ENCODE measurements at places on chromosomes 11 and 22.

DNA sequence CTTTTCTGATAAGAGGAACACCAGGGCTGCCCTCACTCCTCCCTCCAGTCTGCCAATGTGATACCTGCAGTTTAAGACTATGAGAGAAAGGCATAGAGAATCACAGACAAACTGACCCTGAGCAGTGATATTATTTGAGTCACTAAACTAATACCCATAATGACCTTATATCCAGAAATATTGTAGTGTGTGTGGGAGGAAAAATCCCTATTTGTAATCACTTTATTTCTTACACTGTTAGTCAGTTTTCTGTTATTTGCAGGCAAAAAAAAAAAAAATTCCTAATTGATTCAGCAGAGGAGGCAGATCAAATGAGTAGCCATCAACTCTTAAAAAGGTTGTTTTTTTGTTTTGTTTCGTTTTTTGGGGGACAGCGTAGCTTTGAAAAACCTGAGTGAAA is 82.5 kb downstream of the MAML2 start:
- DNase-seq = no peak

- no peak for DNase-seq
Measured at GRCh38 chr11:125376117-125376516, 119.9 kb downstream of the FEZ1 start.

GRCh38 chr11:105468154-105468553 is 141.7 kb upstream of the GRIA4 start:
- DNase-seq = no peak

- no peak for DNase-seq
Measured at GRCh38 chr11:8693010-8693551, 10.5 kb downstream of the RPL27A start.

- DNase-seq = no peak
Measured at GRCh38 chr22:43479301-43479950, 67.6 kb downstream of the MPPED1 start.

GRCh38 chr11:34238533-34238932 is 119.3 kb downstream of the ABTB2 start:
- DNase-seq = no peak

DNA sequence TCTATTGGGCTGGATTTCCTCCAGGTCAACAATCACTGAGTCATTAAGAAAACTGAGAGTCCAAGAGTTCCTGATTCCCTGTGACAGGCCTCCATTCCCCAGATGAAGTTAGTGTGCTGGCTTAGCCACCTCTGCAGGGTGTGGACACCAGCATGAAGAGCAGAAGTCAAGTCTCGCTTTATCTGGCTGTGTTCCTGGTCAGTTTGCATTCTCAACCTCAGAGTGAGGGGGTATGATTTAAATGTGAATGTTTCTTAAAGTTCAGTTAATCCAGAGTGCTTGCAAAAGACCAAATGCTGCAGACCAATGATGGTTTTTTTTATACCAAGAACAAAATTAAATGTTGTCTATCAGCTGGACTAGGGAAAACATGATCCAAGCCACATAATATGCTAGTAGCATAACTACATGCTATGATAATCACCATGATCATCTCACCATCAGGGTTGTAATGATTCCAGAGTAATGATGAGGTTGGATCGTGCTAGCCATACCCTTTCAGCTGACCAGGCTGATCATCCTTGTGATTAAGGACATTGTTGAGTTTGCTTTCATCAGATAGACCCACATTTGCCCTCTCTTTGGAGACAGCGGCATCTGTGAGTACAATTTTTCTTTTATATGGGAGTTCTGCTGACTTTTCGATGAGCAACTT is 145.8 kb upstream of the ARHGAP20 start:
- no peak for DNase-seq

GRCh38 chr11:120039039-120039438 is 98.9 kb downstream of the TRIM29 start:
- DNase-seq = no peak

GRCh38 chr11:75248924-75249256 is 8.3 kb downstream of the TPBGL start:
- DNase-seq = no peak

DNA sequence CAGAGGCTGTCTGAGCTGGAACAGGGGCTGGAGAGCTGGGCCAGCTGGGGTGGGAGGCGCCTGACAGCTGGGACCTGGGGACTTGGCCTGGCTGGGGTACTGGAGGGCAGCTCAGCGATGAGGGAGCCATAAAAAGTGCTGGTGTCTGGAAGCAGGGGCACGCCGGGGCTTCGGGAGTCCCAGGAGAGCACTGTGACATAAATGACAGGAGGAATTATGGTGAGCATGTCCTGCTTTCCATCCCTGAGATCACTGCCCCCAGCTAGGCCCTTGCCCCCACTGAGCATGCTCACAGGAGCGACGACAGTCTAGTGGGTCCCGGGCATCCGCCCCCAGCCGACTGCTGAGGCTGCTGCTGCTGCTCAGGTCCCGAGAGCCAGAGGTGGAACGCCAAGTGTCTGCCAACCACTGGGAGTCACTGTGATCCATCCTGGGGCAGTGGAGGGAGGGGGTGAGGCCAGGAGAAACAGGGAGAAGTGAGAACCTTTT is 6.2 kb downstream of the ROBO4 start:
- DNase-seq = no peak

DNA sequence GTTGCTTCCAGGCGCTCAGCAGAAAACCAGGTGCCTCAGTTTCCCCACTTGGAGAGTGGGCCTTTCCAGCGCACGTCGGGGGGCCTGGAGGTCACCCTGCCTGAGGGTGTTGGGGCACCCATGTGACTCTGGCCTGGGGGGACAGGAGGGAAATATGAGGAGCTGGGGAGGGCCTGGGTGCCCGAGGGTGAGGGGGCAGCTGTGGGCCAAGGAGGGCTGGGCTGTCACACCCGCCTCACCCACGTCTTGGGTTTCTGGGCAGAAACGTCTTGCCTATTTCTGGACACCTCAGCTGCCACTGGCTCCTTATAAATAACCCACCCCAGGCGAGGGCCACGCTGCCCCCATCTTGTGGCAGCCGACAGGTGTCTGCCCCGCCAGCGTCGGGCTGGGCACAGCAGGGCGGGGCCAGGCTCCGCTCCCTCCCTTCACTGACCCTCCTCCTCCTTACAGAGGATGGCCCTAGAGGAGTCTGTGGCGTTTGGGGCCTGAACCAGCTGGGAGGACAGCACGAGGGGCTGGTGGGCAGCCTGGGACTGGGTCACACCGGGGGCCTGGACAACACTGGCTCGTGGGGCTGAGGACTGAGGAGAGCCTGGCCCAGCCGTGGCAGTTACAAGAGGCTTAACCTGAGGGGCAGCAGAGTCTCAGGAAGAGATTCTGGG is 1.5 kb downstream of the TNNT3 start:
- DNase-seq = no peak

- DNase-seq = no peak
Measured at GRCh38 chr11:11442791-11443190, 89.7 kb upstream of the CSNK2A3 start.

DNA sequence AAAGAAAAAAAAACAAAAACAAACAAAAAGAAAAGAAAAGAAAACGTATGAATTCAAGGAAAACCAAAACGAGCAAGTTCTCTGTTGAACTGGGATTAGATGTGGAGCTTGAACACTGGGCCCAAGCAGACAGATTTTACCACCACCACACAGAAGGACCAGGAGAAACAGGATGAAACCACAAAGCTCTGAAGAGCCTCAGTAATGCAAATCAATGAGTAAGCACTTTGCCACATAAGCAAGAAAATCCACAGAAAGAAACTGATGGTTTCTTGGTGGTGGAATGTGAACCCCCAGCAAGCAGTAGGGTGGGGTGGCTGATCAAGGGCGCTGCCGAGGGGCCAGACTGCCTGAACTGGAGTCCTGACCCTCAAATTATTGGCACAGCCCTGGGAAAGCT is 50.9 kb upstream of the NFRKB start:
- no peak for DNase-seq

- DNase-seq = no peak
Measured at GRCh38 chr22:28933321-28933720, 49.9 kb downstream of the ZNRF3 start.

- DNase-seq = no peak
Measured at GRCh38 chr11:132217856-132218255, 847.4 kb downstream of the NTM start.
